Right cardiac atrium (tissue), 5 donors: ENCODE measurements at places on chromosomes 1 and 21.

DNA sequence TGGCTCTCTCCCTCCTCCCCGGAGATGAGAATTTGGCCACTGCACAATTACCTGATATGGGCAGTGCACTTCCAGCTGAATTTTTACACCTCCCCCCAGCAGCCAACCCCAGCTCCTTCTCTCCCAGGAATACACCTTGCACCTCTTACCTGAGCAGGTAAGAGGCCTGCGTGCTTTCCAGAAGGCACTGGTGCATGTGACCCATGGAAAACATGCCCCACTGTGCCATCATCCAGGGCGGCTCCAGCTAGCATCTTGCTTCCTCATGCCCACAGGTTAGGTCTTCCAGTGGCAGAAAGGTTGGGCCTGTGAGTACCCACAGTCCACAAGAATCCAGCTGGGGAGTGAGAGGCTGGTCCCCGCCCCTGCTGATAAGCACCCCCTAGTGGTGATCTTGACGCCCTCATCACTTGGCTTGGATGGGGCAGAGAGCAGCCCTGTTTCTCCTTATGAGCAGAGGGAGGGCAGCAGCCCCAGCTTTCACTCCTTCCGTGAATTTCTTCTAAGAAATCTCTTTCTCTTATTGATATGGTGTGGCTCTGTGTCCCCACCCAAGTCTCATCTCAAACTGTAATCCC is 57.8 kb downstream of the EDARADD start:
- no peak for DNase-seq

- DNase-seq: no peak
Observed at GRCh38 chr1:224644553-224645154, 28.5 kb downstream of the CNIH3 start.

DNA sequence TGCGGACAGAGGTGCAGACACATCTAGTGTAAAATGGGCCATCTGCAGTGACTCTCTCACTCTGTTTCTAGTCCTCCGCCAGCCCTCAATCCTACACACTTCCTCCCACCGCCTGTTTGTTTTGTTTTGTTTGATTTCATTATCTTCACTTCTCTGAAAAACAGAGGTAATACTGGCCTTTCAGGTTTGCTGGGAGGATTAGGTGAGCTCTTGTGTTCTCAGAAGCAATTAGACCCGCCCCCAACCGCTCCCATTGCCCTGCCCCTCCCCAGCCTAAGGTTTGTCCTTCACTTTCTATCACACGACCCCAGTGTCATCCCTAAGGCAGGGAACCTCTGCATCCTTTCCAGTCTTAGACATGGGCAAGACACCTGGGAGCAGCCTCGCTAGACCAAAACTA is 43.2 kb upstream of the TACSTD2 start:
- DNase-seq: no peak

GRCh38 chr1:119814288-119814687 is 3.0 kb upstream of the REG4 start:
- DNase-seq: no peak

GRCh38 chr1:56547977-56548376 is 31.4 kb downstream of the PLPP3 start:
- peak; percentile 51 for DNase-seq

GRCh38 chr1:107529511-107530149 is 388.8 kb downstream of the NTNG1 start:
- DNase-seq: no peak

DNA sequence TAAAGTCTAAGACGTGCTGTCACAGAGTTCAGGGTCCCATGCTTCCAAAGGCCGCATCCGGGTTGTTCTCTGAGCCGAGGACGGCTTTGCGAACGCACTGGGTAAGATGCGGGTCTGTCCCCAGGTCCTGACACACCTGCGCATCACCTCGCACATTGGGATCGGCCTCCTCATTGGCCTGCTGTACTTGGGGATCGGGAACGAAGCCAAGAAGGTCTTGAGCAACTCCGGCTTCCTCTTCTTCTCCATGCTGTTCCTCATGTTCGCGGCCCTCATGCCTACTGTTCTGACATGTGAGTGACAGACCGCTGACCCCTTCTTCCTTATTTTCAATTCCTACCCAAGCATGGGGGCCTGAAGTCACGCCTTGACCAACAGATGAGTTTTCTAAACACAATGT is 25.3 kb downstream of the TFF3 start:
- peak; percentile 67 for DNase-seq

DNA sequence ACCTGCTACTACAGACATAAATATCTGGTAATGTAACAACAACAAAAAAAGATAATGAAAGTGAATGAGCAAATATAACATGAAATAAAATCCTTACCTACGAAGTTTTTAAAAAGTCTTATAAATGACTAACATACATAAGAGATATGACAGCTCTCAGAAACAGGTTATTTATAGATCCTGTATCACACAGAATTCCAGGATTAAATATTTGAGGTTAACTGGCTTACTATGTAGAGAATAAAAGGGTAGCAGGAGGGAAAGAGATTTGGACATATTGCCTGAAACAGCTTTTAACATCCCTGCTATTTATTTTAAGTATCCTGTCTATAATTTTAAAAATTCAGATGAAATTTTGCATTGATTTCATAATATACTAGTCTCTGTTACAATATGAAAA is 16.3 kb downstream of the MYSM1 start:
- no peak for DNase-seq

DNA sequence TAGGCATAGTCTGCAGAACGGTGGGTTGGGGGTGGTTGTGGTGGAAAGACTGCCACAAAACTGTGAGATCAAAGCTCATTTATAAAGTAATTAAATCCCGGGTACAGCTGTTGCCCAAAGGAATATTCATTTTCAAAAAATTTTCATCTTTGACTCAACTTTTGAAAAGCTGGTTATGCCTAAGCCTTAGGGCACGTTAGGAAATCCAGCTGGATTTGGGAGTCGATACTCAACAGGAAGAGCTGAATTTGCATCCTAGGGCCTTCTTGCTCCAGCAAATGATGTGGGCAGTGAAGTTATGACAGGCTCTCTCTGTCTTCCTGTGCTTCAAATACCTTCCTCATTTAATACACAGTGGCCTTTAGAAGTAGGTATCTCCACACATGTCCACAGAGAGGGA is 31.7 kb downstream of the ZP4 start:
- DNase-seq: no peak

DNA sequence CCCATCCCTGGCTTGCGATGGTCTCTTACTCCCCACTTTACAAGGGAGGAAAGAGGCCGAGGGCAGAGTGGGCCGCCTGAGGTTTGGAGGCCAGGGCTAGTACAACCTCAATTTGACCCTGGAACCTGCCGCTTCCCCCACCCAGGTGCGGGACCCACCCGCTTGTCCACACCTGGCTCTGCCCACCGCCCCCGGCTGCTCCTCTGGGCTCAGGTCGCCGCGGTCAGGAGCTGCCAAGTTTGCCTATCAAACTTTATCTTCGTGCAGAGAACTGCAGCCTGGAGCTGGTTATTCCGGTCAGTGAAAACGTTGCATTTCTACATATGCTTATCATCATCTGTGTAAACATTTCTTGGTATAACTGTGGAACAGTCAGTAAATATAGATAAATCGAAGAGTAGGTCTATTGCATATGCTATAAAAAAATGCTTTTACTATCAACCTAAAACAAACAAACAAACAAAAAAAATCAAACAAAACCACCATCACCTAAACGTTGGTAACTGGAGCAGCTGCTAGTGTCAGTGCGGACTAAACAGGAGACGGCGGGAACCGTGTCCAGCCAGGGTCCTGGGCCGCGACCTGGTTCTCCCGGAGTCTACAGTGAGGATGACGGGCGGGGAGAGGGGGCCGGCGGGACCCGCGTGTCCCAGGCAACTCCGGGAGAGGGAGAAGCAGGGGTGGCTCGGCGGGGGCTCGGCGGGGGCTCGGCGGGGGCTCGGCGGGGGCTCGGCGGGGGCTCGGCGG is 906 bp upstream of the ADARB1 start:
- DNase-seq: peak; percentile 72

DNA sequence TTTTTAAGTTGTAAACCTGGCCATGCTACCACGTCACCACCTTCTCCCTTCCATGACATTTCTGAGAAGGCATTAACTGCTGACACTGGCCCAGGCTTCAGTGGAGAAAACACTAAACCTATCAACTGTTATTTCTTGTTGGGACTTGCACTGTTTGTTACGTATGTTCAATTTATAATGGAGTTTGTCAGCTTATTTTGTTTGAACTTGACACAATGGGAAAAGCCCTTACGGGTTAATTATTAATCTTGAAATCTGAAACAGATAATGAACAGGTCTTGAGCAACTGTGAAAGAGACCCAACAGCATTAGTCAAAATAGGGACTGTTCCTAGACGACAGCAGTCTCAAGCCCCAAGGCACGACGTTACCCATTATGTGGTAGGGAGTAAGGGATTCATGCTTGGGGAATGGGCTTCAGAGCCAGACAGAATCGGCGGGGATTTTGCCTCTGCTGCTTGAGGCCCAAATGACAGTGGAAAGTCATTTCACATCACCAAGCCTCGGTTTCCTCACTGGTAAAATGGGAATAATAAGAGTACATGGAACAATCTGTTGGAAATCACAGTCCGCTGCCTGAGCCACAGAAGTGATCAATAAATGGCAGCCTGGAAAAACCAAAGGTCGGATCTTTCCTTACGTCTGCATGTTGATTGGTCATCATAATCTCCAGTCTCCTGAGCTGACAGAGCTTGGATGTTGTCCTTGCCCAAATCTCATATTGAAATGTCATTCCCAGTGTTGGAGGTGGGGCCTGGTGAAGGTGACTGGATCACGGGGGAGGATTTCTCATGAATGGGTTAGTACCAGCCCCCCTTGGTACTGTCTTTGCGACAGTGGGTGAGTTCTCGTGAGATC is 44.5 kb downstream of the TIAM1 start:
- DNase-seq: no peak

DNA sequence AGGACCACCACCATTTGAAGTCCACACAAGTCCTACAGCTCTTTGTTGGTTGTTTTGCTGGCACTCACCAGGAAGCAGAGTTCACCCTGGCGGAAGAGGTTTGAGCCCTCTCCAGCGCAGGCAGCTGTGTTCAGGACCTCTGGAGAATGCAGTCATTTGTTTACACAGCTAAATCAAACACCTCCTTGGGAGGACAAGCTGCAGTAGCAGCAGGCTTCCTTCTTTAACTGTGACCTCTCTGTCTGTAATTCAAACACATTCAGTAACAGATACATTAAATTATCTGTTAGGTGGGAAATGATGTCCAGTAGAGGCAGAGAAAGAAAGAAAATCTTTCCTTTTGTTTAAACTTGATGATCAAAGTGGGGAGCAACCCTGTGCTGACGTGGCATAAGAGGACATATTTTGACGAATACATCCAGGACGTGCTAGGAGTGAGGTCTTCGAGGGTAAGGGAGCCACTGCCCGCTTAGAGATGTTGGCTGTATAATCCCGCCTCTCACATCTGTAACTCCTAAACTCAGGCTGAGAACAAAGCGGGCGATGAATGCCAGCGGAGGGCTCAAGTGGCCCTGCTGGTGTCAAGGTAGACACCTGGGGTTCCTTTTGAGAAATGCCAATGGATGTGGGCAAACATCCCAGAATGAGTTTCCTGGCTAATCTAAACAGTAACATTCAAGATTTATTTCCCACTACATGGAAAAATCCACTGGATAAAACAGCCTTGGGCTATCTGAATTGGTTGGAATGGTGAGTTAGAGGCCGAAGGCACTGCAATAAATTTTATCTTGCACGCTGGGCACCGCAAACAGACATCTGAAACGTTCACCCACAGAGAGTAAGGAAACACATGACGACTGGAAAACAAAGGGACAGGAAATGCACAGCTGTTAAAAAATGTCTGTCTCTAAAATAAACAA is 51.7 kb downstream of the ABCA4 start:
- no peak for DNase-seq

GRCh38 chr1:32883338-32884031 is 2.8 kb upstream of the HPCA start:
- no peak for DNase-seq

GRCh38 chr1:18618546-18619466 is 11.8 kb upstream of the PAX7 start:
- no peak for DNase-seq

GRCh38 chr1:31768939-31769704 is 5.0 kb upstream of the ADGRB2 start:
- no peak for DNase-seq

- DNase-seq: no peak
Observed at GRCh38 chr1:159223004-159223403, 18.3 kb downstream of the ACKR1 start.

DNA sequence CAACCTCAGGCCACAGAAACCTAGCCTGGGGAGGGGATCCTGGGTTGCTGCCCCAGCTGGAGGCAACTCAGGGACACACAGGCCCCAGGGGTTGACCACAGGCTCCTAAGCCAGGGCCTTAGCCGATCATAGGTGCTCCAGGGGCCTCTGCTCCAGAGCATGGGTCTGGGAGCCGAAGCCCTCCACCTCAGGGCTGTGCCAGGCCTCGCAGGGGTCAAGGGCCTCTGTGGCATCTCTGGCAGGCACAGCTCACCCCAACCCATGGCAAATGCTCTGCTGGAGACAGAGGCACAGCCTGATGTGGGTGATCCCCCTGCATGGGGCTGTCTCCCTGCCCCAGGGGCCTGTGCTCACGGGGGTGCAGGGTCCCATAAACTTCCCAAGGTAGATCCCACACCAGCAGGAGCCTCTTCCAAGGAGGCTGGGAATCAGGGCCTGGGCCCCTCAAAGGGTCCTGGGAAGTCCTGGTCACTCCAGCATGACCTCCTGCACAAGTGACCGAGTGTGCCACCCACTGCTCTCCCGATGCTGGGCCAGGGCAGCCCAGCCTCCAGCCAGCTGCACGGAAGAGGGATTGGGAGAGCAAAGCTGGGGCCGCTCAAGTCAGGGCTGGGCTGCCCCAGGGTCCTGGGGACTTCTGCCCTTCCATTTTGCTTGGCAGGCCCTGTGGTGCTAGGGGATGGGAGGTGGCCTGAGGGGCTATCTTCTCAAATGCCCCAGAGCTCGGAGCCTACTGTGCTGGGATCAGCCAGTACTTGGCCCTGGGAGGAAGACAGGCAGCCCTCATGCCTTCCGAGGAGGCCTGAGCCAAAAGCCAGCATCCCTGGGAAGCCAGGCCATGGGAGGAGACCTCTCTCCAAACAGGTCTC is 22.2 kb upstream of the PRSS38 start:
- no peak for DNase-seq

DNA sequence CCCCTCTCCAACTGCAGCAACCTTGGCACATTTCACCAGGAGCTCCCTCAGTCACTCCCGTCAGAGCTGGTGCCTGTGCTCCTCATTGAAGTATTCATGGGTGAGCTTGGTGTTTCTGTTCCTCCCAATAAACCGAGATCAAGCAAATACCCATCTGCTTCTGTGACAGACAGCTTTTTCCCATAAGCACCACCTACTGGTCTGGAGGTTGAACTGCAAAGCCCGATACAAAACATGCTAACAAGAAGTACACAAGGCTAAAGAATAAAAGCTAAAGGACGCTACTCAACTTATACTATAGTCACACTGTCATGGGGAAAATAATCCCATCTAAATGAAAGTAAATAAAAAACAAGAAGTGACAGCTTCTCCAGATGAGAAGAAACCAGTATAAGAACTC is 111.9 kb upstream of the C21orf91 start:
- DNase-seq: no peak

- DNase-seq: no peak
Observed at GRCh38 chr1:157856538-157856937, 14.9 kb upstream of the CD5L start.

DNA sequence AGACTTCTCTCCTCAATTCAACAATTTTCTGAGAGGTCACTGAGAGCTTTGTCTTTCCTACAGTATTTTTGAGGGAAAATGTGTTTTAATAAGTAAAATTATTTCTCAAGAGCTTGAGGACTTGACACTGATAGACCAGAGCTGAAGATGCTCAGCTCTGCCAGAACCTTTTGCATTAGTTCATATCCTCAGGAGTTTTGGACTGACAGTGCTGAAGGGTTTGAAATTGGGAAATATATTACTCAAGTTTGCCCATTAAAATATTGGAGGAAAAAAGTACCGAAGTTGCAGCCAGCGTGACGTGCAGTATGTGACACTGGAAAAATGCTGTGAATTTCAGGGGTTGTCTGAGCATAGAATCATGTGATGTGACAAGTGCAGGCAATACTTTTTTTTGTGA is 346.6 kb upstream of the DPYD start:
- no peak for DNase-seq
